ENCODE measurements at places on chromosomes 7 and 10. TPM values are rescaled to one million over a fixed set of nuclear protein-coding genes. Genes with fewer than 3 reads are reported as not detected.

GRCh38 chr7:118349604-118350003 is 125.1 kb downstream of the ANKRD7 start:
- no peak overlapping the region for H3K27ac ChIP-seq
- H3K4me3 ChIP-seq = no peak overlapping the region
- H3K4me1 ChIP-seq = no peaks in the 10 kb centered on the region
- no peak for DNase-seq

The LRMDA gene
- total RNA-seq = 11.1 TPM

The GRM3 gene
- not detected for total RNA-seq

GRCh38 chr7:33278095-33278494 is 148.7 kb downstream of the BBS9 start:
- H3K27me3 ChIP-seq = no peaks in the 10 kb centered on the region
- H3K4me1 ChIP-seq = no peaks in the 10 kb centered on the region
- no peak overlapping the region for H3K27ac ChIP-seq
- DNase-seq = no peak
- H3K4me3 ChIP-seq = no peak overlapping the region

GRCh38 chr10:60260321-60260720 is 129.4 kb downstream of the ANK3 start:
- no peak for DNase-seq
- H3K36me3 ChIP-seq = no peaks in the 10 kb centered on the region
- no peaks in the 10 kb centered on the region for H3K27me3 ChIP-seq
- no peak overlapping the region for H3K27ac ChIP-seq
- H3K4me3 ChIP-seq = no peak overlapping the region
- no peaks in the 10 kb centered on the region for H3K4me1 ChIP-seq

The CPN1 gene
- total RNA-seq = not detected

GRCh38 chr10:70271996-70272924 is 11.5 kb downstream of the NPFFR1 start:
- H3K4me1 ChIP-seq = peaks cover 6% of the 10 kb centered on the region
- no peaks in the 10 kb centered on the region for H3K36me3 ChIP-seq
- no peak overlapping the region for H3K27ac ChIP-seq
- H3K27me3 ChIP-seq = no peaks in the 10 kb centered on the region
- DNase-seq = no peak

The GNG11 gene
- 17.3 TPM for total RNA-seq

- H3K4me3 ChIP-seq = no peak overlapping the region
- no peaks in the 10 kb centered on the region for H3K36me3 ChIP-seq
- H3K4me1 ChIP-seq = no peaks in the 10 kb centered on the region
- H3K27me3 ChIP-seq = no peaks in the 10 kb centered on the region
- DNase-seq = no peak
Observed at GRCh38 chr10:28879875-28880682, 202.8 kb downstream of the BAMBI start.

The SMKR1 gene
- not detected for total RNA-seq

GRCh38 chr10:117610321-117610720 is 67.8 kb downstream of the EMX2 start:
- H3K27ac ChIP-seq = peak overlapping the region; percentile 68
- H3K4me3 ChIP-seq = no peak overlapping the region
- H3K36me3 ChIP-seq = no peaks in the 10 kb centered on the region
- no peak for DNase-seq
- no peaks in the 10 kb centered on the region for H3K27me3 ChIP-seq

DNA sequence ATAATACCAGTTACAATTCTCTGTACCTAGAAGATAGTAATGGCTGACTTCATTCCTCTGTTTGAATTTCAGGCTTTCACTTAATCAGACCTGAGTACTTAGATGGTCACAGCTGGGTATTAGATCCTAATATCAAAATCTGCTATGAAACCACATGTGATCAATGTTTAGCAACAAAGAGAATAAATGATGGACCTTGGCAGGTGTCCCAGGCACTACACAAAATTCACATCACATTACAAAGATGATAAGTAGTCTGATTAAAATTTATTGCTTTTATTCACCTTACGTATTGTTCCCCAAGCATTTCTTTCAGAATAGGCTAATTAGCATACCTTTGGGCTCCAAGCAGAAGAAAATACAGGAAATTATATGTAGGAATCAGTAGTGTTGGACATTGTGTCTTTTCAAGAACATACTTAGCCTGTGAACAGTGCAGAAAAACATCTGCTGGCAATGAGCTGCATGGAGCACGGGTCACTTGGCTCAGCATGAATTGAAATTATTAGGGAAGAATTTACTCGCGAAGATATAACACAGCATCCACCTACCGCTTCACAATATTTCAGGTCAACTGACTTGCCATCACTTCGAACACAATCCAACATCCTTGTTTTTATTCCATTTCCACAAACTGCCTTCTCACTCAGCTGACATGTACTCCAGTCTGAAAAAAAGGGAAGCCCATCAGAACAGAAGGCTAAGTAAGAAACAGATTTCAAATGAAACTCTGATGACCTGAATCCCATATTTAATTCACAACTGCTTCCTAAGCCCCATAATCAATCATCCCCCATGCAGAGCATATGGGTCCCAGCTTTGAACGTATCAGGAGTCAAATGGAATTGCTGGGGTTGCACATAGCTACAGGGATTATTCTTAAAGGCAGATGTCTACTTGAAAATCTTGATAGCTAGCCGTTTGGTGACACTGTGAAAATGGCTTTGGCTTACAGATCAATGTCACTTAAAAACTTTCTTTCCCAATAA is 421.0 kb downstream of the THSD7A start:
- peaks cover 3% of the 10 kb centered on the region for H3K36me3 ChIP-seq
- no peak overlapping the region for H3K27ac ChIP-seq
- no peaks in the 10 kb centered on the region for H3K4me1 ChIP-seq
- no peak for DNase-seq

DNA sequence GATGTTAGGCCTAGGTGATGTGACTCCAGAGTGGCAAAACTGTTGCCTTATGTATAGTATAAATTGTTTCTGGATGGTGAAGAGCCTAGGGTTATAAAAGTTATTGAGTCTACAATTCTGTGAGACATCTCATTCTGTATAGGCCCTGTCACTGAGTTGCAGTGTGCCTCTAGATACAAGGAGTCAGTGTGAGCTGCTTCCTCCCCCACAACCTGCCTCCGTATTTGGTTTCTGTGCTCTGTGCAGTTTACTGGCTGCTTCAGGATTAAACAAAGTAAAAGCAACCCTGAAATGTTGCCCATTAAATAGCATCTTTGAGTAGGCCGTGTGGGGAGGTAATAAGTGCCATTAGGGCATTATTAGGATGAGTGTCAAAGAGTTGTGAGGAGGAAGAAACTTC is 1.9 kb upstream of the IFRD1 start:
- DNase-seq = no peak
- H3K4me1 ChIP-seq = no peaks in the 10 kb centered on the region
- H3K27ac ChIP-seq = peak overlapping the region; percentile 99
- H3K36me3 ChIP-seq = no peaks in the 10 kb centered on the region
- H3K4me3 ChIP-seq = no peak overlapping the region

DNA sequence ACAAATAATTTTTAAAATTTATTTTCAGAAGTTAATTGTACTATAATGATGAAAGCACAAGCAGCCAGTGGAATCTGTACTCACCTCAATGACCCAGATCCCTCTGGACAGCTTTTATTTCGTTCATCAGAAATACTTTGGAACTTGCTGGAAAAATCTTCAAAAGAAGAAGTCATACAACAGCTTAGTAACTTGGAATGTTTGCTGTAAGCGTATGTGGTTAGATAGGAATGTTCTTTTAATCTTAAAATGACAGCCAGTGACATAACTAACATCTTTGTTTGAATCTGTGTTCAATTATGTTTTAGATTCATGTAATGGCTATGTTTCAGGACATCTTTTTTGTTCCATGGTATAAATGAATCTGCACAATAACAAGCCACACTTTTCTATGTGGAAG is 26.8 kb downstream of the CFAP69 start:
- no peak for DNase-seq
- H3K4me1 ChIP-seq = no peaks in the 10 kb centered on the region
- H3K36me3 ChIP-seq = no peaks in the 10 kb centered on the region
- H3K27ac ChIP-seq = no peak overlapping the region
- no peaks in the 10 kb centered on the region for H3K27me3 ChIP-seq

GRCh38 chr7:11757153-11757552 is 74.8 kb downstream of the THSD7A start:
- no peak for DNase-seq
- H3K4me3 ChIP-seq = no peak overlapping the region
- no peaks in the 10 kb centered on the region for H3K36me3 ChIP-seq

- H3K36me3 ChIP-seq = no peaks in the 10 kb centered on the region
- DNase-seq = no peak
- no peak overlapping the region for H3K4me3 ChIP-seq
- H3K27ac ChIP-seq = no peak overlapping the region
- no peaks in the 10 kb centered on the region for H3K4me1 ChIP-seq
- H3K27me3 ChIP-seq = no peaks in the 10 kb centered on the region
Observed at GRCh38 chr10:55551603-55552002, 750.6 kb upstream of the PCDH15 start.

The PVRIG gene
- total RNA-seq = 0.32 TPM

- no peak overlapping the region for H3K4me3 ChIP-seq
- no peak for DNase-seq
- H3K4me1 ChIP-seq = no peaks in the 10 kb centered on the region
- no peaks in the 10 kb centered on the region for H3K36me3 ChIP-seq
Observed at GRCh38 chr7:48087349-48087748, 1.7 kb upstream of the UPP1 start.

DNA sequence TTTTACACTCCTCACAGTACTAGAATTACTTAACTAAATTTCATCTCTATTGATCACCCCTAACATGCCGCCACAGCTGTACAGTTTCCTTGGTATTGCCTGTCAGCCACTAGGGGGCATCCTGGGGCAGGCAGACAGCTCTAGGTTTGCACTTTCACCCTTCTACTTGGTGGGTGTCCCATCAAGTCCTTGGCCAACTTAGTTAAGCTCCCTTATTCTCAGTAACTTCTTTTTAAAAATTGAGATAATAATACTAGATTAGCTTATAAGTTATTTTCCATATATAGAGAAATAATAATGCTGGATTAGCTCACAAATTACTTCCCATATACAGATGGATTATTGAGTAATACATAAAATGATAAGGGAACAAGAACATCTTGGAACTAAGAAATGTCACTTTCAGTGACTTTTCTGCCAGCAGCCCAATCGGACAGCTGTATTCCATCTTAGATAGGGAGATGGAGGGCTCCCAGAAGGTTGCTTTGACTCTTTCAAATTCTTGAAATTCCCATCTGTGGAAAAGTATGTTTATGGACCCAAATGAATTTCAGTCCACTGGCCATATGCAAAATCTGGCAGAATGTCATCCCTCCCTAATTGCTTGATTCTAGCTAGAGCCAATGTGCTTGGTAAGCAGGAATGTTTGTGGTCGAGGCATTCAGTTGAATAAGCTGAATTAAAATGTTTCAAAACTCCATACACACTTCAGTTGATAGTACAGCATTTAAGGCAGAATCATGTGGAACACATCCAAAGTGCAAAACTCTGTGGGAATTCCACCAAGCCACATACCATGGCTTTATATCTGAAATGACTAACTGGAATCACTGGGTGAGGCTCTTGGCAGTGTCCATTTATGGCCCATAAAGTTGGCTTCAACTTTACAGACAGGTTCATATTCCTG is 309.7 kb downstream of the CSTF2T start:
- no peaks in the 10 kb centered on the region for H3K36me3 ChIP-seq
- no peaks in the 10 kb centered on the region for H3K27me3 ChIP-seq
- H3K4me1 ChIP-seq = no peaks in the 10 kb centered on the region
- H3K27ac ChIP-seq = no peak overlapping the region

The GIMAP7 gene
- 9.4 TPM for total RNA-seq

DNA sequence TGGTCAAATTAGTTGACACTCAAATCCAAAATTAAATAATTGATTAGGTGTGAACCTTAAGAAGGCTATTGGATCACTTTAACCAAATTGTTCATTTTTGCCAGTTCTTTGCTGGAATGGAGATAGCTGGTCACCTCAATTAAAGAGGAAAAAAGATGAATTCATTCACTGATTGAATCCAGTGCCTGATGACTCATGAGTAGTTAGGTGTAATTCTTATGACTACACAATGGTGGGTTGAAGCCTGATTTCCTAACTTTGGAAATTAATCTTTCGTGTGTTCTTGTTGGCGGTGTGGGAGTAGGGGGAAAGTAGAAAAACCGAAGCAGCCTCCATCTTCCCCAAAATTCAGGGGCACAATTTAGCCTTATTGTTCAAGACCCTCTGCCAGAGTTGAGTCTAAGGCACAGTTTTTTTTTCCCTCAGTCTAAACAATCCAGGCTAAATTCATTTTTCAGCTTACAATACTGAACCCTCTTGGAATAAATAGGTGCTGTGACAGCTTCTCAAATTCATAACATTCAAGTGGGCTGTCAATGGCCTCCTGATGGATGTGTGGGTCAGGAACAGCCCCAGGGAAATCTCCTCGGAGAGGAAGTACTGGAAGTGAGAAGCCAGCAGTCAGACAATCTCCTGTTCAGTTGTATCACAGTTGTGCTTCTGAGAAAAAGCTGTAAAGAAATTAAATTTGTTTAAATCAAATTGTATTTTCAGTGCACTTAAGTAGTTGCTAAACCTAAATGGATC is 356.6 kb downstream of the BBS9 start:
- no peak overlapping the region for H3K4me3 ChIP-seq
- no peaks in the 10 kb centered on the region for H3K27me3 ChIP-seq
- H3K4me1 ChIP-seq = no peaks in the 10 kb centered on the region

The TAS2R41 gene
- total RNA-seq = not detected

The RBP3 gene
- total RNA-seq = not detected

DNA sequence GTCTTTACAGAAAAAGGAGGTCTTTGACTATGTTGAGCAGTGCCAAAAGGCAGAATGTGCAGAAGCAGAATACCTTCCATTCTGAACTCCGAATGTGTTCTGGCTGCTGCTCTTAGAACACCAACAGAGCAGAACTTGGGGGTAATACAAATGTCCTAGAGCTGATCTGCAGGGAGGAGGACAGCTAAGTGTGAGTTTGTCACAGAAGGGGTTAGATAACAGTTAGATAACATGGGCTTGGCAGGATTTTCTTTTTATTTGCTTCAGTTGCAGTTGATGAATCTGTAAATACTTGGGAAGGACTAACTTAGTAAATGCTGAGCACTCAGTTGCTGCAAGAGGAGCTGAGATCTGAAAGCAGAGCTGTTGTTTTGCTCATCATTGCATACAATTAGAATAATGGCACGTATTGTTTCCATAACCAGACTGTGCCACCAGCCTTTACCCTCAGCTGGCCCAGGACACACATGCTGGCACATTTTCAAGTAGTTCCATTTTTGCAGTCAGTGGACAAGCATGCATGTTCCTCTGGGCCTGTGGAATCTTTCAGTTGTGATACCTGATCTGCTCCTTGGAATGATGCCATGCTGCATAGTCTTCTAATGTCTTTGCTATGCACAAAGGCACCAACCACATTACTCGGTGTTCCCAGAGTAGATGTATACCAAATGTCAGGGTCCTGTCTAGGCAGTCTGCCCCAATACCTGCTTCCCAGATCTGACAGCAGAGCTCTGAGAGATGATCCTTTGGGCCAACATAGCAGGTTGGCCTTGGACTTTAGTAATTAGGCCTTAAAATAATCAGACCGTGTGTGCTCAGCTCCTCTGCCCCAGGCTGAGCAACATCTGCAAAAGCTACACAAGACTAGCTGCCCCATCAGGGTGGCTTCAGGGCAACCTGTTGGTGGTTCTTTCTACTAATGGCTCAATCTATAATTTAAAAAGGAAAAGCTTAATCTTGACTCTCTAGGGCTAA is 55.7 kb downstream of the GSDME start:
- H3K27me3 ChIP-seq = no peaks in the 10 kb centered on the region
- no peaks in the 10 kb centered on the region for H3K4me1 ChIP-seq
- peak; percentile 41 for DNase-seq
- no peak overlapping the region for H3K4me3 ChIP-seq

GRCh38 chr7:142587578-142588191 is 161.6 kb upstream of the PRSS1 start:
- H3K27ac ChIP-seq = no peak overlapping the region
- H3K36me3 ChIP-seq = no peaks in the 10 kb centered on the region
- no peak overlapping the region for H3K4me3 ChIP-seq
- H3K27me3 ChIP-seq = no peaks in the 10 kb centered on the region
- no peaks in the 10 kb centered on the region for H3K4me1 ChIP-seq
- no peak for DNase-seq

The ABCB4 gene
- 0.33 TPM for total RNA-seq

The CCDC172 gene
- not detected for total RNA-seq

Data from breast epithelium (tissue), 4 donors.